ENCODE measurements at places on chromosomes 13 and 19.

- DNase-seq, result no peak
Measured at GRCh38 chr19:34409189-34410164, 5.3 kb downstream of the PDCD2L start.

GRCh38 chr19:45881082-45881908 lies 4.6 kb downstream of the IRF2BP1 start:
- no peak for DNase-seq

GRCh38 chr19:19040417-19040816 lies 7.0 kb downstream of the ARMC6 start:
- DNase-seq, result no peak

DNA sequence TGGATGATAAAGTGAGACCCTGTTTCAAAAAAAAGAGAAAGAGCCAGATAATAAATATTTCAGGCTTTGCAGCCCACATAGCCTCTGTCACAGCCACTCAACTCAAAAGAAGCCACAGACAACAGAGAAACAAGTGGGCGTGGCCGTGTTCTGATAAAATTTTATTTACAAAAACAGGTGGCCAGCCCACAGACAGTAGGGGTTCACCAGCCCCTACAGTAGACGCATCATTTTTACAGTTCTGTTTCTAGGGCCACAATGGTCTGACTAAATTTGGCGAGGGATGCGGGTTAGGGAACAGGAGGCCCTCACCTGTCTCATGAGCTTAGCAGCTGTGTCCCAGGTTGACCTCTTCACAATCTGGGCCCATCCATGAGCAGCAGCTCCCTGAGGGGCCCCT lies 59.5 kb downstream of the ARHGEF18 start:
- DNase-seq, result no peak

- DNase-seq, result no peak
Measured at GRCh38 chr13:30026909-30027308, 176.5 kb upstream of the UBL3 start.

DNA sequence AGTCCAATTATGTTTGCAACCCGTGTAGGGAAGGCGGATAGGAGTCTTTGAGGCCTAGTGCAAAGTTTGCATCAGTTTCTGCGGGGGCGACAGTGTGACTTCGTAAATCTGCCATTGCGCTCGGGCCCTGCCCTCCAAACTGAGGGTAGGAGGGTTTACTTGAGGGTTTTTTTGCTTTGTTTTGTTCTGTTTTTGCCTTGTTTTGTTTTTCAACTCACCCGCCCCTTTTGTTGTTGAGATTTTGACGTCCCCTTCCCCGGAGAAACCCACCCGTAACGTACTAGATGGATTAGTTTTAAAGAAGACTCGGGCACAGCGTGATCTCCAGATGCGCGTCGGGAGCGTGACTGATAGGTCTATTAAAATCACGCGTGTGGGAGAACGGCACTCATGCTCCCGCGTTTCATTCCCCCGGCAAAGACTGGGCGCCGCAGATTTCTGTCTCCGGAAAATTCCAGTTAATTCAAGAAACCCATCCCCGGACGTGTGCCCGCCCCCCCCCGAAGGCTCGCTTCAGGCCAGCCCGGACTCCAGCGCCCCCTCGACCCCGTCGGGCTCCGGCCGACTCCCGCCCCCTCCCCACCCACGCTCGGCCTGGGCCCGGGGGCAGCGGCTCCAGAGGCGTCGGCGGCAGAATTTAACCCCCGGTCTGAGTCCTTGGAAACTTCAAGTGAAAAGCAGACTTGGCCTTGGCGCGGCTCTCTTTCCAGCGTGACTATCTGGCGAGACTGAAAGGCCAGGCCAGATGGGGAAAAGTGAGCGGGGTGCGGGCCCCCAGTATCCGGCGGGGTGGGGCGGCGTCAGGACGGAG lies 5.0 kb downstream of the SOX1 start:
- no peak for DNase-seq

DNA sequence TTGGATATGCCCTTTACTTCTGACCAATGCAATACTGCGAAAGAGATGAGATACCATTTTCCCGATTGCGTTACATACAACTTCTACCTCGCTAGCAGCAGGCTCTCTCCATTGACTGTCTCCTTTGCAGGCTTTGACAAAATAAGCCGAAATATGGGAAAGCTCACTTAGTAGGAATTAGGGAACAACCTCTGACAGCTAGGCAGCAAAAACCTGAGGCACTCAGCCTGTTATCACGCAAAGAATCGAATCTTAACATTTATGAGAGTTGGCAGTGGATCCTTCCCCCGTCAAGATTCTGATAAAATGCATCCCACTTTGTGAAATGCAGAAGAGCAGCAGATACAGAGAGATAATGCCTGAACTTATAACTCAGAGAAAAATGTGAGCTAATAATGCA lies 1379.5 kb upstream of the PCDH9 start:
- DNase-seq, result no peak

GRCh38 chr19:31100206-31100590 lies 249.0 kb downstream of the TSHZ3 start:
- no peak for DNase-seq

GRCh38 chr13:99717959-99718674 lies 216.8 kb downstream of the TM9SF2 start:
- DNase-seq, result no peak

- no peak for DNase-seq
Measured at GRCh38 chr13:33927315-33927714, 109.4 kb downstream of the RFC3 start.

GRCh38 chr13:26424181-26424580 lies 133.3 kb upstream of the WASF3 start:
- no peak for DNase-seq

DNA sequence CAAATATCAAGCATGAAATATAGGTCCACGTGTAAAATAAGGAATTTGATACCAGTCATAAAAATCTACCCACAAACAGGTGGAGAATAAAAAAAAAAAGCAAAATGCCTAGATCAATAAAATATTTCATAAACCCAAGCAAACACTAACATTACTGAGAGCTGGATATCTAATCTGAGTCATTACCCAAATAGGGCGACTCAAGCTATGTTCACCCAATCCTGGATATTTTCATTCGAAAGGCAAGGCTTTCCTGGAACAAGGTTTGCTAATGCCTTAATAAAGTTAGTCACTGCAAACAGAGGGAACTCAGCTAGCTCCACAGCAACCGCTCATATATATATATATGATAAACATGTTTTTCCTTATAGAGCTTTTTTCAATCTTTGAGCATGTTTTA lies 33.5 kb upstream of the TM9SF2 start:
- DNase-seq, result no peak

GRCh38 chr19:16436780-16437332 lies 34.9 kb downstream of the EPS15L1 start:
- DNase-seq, result no peak

DNA sequence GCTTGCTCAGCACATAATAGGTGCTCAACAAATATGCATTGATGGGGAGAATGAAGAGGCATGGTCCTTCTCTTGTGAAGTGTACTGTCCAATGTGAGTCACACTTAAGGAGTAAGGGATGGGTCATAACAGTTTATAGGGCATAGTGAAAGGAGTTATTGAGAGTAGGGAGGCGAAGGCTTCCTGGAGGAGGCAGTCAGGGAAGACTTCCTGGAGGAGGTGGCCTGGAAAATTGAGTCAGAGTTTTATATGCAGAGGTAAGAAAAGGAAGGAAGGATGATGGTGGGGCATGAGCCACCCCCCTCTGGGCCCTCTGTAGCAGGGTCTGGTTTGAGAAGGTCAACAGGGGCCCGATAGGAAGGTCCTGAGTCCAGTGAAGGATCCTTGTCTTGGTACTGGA lies 57.0 kb upstream of the ZNF536 start:
- DNase-seq, result no peak

- DNase-seq, result no peak
Measured at GRCh38 chr13:39663508-39663907, 8.0 kb downstream of the COG6 start.

- no peak for DNase-seq
Measured at GRCh38 chr19:30023330-30023729, 81.3 kb downstream of the URI1 start.

DNA sequence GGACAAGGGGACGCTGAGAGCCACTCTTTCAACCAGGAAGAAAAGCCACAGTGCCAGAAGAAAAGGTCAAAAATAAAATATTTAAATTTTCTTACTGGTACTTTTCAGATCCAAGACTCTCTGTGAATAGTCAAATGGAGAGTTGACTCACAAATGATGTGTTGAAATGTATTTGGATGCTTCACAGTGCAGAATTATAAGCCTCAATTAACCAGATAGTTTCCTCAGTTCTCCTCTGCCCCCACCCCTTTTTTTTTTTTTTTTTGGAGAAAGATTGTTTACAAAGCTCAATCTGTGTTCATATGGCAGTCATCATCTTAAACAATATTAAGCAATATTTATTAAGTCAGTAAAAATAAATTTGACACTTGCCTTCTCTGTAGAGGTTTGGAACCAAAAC lies 470.8 kb downstream of the FGF9 start:
- no peak for DNase-seq

DNA sequence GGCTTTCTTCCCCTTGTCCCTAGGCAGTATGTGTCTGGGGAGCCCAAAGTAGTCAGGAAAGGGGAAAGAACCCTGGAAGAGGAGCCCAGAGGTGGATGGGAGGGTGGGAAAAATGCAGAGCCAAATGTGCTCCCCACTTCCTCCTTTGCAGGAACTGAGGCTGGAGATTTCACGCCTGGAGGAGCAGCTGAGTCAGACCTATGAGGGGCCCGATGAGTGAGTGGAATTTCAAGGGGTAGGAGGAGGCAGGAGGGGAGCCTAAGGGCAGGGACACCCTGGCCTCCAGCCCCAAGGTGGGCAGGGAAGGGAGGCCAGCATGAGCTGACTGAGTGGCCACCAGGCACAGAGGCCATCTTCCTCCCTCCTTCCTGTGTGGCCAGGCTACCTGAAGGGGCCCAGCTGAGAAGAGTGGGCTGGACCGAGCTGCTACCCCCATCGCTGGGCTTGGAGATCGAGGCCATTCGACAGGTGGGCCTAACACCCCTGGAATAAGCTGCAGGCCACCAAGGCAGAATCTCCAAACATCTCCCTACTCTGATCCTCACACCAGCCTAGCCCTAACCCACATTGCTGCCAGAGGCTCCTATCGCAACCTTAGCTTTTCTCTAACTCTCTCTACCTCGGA lies 14.3 kb downstream of the PTH2 start:
- no peak for DNase-seq

DNA sequence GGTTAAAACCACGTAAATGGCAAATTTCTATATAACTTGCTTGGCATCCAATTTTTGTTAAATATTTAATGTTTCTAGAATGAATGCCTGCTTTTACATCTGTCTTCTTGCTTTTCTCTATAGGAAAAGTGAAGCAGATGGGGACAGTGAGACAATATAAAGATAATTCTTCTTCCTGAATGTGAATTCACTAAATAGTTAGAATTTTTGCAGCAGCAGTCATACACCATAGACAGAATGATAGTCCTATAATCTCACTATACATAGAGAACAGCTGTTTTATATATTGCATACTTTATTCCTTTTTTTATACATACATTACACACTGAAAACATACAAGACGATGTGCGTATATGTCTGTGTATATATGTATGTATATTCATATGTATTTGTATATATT lies 1127.3 kb downstream of the PCDH9 start:
- DNase-seq, result no peak

DNA sequence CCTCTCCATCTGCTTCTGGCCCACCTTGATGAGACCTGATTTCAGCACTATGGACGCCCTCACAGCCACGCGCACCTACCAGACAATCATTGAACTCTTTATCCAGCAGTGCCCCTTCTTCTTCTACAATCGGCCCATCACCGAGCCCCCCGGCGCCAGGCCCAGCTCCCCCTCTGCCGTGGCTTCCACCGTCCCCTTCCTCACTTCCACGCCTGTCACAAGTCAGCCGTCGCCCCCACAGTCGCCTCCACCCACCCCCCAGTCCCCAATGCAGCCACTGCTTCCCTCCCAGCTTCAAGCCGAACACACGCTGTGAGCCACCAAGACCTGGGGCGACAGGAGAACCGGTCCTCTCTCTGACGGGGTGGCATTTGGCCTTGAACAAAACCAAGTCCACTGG lies 19.3 kb upstream of the NPAS1 start:
- DNase-seq, result no peak

GRCh38 chr13:91058066-91058465 lies 289.4 kb upstream of the MIR17HG start:
- DNase-seq, result no peak

- no peak for DNase-seq
Measured at GRCh38 chr13:103607995-103608394, 541.8 kb upstream of the SLC10A2 start.

DNA sequence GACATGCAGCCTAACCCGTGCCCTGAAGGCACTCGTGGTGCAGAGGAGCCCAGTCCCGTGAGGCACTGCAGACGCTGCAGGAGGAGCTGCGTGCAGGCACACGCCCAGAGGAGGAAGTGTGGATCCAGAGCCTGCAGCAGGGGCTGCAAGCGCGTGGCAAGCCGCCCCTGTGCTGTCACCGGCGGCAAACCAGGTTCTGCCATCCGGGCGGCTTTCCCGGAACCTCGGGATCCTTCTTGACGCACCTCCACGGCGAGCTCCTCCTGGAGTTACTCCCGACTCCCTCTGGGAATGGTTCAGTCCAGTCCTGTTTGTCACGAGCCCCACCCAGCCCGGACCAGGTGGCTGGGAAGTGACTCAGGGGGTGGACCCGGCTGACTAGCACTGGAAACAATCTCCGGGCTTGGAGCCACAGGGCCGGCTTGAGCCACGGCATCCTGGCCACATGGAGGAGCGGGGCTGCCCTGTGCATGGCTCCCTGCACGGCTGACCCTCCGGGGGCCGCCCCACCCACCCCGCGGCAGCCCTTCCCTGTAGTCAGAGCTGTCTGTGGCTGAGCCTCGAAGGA lies 10.2 kb downstream of the DPP9 start:
- no peak for DNase-seq

- DNase-seq, result no peak
Measured at GRCh38 chr13:73873940-73874830, 260.0 kb downstream of the KLF12 start.

DNA sequence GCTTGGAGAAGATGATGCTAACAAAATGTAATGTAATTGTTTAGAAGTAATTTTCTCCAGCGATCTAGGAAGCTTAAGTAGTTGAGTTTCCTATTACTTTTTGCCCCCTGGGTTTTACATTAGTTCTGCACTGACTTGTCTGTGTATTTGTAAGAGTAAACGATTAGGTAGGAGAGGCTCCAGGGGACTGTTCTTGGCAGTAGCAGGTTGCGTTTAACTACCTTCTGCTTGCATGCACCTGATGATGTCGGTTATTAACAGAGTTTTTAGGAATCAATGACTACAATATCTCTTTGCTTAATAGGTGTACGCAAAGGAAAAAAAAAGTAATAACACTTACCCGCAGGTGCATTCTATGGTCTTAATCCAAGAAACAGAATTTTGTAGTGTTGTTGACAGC lies 18.3 kb upstream of the UGGT2 start:
- no peak for DNase-seq

Data from stimulated activated CD4-positive, alpha-beta T cell treated with anti-CD3 and anti-CD28 coated beads, Interleukin-4, amount 100 ng/mL, for 48 hours (primary cell).